ENCODE measurements at places on chromosomes 1 and 21.

DNA sequence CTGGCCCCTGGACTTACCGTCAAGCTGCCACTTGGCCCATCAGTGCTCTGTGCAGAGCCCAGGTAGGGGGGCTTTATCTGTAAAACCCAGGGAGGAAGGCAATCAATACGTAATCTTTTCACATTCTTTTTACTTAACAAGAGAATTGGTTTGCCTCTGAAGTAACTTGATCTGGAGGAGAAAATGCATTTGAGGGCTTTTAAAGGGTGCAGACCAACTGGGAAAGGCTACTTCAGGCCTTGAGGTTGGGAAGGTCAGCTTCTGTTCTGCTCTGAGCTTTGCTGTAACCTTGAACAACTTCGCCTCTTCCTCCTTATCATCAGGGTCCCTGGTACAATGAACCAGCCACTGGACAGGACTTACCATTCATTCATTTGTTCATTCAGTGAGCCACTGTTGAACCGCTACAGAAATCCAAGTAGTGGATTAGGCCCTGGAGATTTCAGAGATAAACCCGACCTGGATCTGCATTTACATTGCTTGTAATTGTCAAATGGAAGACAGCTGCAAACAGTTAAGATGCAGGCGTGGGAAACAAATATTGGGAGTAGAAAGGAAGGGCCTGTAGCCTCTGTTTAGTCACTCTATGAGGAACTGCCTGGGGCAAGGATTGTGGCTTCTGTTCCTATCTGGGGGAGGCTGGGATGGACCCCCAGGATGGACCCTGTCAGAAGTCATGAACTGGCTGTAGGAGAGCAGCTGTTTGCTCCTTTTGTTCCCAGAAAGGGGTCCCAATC is 90.9 kb downstream of the MAN1C1 start:
- no peak for DNase-seq

DNA sequence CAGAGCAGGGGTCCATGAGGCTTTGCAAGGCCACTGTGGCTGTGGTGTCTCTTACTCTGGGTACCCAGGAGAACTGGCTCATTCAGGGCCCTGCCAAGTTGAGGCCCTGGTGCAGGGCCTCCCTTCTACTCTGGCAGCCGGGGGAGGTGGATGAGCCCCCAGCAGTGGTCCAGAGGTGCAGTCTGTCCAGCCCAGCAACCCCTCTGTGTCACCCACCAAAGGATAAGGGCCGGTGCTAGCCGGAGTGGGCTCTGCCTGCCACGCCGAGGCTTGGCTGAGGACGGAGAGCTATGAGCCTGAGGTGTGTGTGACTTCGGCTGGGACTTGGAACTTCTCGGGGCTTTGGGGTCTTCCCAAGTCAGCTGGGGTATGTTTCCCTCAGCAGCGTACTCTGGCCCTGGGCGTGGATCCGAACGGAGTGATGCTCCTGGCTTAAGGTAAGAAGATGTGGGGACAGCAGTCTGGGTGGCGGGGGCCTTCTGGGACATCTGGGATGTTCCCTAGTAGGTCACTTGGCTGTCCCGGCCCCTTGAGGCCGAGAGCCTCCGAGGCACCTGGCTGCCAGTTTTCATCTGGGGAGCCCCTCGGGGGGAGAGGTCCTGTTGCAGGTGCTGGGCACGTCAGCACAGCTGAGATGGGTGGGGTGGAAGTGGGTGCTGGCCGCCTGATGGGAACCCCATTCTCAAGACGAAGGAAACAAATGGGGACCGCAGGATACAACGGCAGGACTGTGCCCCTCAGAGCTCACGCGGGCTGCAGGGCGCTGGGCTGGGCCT is 25.9 kb downstream of the RUNX3 start:
- no peak for DNase-seq

DNA sequence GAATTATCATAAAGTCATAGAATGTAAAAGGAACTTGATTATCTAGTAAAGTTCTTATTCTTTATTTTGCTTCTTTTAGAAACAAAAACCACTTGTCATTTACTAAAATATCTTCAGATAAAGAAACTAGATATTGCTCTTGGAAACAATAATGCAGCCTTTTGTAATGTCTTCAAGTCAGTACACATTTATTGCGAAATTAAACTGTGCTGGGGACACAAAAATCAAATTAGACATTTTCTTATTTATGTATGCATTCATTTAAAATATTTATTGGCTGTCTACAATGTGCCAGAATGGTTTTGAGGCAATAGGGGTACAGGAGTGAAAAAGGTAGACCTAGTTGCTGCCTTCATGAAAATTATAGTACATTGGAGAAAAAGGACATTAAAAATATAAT is 201.1 kb downstream of the GRIK1 start:
- DNase-seq, result no peak

DNA sequence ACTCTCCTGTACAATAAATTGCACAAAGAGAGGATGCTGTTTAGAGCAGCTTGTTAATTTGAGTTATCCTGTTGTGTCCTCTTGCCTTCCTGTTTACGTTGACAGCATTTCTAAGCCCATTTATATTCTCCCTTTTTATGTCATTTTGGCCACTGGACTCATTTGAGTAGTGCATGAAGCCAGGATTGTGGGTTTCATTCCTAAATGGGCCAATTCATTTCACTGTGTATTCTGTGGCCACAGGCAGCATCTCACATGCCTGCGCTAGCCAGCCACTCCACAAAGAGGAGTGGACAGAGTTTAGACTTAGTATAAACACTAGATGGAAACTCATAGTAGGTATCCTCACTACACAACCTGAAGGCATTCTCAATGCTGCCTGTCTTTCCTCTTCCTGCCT is 73.4 kb downstream of the DTL start:
- no peak for DNase-seq

GRCh38 chr1:15384301-15384901 is 25.3 kb upstream of the EFHD2 start:
- no peak for DNase-seq

GRCh38 chr1:111454859-111455641 is 5.8 kb downstream of the ATP5PB start:
- DNase-seq, result no peak

DNA sequence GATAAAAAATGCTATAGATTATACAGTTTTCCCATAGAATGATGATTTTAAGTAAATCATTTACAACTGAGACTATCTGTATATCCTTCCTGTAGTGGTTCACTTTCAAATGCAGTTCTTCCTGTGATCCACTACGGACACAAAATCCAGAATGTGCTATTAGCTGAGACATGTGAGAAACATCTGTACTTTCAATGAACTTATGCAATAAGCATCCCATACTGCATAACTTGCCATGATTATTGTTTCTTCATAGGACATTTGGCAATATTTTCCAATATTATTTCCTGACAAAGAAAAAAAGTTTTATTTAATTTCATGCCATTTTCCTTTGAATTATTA is 83.5 kb upstream of the PRDX6 start:
- DNase-seq, result no peak

GRCh38 chr1:211559222-211560010 is 19.5 kb downstream of the SLC30A1 start:
- DNase-seq, result no peak

DNA sequence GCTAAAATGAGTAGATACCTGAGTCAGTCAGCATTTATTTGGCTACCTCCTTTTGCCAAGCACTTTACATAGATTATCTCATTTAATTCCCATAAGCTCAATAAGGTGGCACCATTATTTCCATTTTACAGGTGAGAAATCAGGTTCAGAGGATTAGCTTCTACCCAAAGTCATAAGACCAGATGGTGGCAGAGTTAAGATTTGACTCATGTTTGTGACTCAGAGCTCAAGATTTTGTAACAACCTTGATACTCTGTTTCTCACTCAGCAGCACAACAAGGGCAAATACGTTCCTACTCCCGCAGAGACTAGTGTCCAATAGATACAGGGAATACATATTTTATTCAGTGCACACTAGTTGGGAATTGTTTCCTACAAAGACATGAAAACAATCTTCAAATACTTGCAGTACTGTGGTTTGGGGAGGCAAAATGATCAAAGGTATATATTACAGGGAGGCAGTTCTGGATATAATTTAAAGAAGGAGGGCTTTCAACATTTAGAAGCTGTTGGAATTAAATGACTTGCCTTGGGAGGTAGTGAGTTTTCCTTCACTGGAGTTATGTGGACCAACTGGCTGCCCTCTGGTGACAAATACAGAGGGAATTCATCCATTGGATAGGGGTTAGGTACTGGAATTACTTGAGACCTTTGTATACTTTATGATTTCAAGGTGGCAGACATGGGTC is 3.6 kb downstream of the LEPR start:
- DNase-seq, result peak; percentile 78

DNA sequence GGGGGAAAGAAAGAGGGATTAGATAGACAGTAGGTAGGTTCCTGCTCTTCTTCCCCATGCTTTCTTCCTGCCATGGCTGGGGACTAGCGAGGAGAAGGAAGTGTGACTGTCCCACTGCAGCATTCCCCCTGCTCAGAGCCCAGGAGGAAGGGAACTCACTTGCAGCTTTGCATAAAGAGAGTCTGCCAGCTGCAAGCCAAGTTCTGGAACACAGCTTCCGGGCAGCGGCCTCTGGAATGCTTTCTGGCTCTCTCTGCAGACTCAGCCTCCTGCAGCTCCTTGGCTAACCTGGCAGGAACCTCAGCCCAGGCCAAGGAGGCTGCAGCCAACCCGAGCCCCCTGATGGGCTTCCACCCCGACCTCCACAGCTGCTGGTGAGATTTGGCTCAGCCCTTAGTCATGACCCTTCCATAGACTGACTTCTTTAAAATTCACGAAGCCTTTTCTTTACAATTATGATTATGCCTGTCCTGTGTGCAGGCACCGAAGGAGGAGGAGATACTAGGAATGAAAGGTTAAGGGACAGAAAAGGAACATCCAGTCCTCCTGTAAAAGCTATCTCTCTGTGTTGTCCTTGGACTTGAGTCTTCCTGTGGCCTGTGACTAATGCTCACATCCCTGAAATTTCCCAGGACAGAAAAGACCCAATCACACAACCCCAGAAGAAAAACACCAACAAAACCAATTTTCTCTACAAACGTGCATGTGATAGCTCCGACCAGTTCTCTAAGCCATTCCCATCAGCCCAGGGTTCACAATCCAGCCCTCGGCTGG is 108.2 kb upstream of the OLIG2 start:
- no peak for DNase-seq

DNA sequence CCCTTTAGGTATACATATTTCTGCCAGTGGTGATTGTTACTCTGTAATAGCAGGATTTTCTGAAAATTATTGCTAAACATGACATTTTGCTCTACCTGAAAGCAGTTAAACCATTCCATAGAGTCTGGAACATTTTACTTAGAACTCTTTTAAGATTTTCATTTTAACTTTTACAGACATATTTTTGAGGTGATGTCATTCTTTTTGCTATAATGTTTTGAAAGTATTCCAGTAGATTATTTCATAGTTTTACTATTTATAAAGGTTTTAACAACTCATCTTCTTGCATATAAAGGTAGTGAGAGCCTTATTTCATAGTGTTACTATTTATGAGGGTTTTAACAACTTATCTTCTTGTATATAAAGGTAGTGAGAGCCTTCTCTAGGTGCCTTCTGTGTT is 42.9 kb downstream of the PTBP2 start:
- no peak for DNase-seq

All from glomerular endothelial cell (primary cell).